Glutamatergic neuron (in vitro differentiated cells): ENCODE measurements at places on chromosomes 2 and 18.

DNA sequence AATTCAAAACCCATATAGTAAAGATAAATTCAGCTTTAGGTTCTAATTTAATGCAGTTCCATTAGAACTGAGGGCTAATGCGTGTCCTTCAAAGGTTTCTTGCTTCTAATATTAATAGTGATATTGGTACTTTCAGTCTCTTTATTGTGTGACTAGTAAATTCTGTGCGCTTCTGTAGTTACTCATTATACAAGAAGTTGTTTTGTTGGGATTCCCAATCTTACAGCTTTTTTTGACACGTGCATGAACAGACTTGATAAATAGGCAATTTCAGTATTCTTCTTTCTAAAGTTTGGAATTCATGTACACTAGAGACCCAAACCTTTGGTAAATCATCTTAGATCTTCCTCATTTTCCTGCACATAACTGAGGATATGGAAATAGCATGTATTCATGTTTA, 71.8 kb downstream of the HAUS1 start:
- DNase-seq, result no peak

DNA sequence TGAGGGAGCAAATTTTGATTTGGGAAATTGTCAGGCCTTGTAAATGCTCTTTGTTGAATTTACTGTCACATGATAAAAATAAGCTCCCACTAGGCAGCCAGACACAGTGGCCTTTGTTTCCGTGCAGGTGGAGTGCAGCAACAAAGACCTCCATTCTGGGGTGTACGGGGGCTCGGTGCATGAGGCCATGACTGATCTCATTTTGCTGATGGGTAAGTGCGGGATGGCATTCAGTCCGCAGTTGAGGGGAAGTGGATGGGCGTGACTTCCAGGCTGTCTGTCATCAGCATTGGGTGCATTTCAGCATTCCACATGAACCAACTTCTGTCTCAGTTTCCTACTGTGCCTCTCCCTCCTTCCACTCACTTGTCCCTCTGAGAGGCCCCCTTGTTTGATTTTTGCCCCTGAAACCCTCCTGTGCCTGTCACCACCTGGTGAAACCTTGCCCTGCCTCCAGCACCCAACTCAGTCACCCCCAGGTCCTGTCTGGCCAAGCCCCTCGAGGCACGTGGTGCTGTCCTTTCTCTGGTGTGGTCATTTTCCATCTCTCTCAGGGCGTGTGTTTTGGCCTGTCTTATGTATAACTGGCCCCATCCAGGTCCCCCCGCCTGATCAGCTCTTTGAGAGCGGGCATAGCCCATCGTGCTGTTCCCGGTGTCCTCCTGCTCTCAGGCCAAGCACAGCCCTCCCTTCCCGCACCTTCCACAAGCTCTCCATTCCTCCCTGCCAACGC, 16.3 kb downstream of the CNDP2 start:
- DNase-seq, result no peak

- no peak for DNase-seq
Measured at GRCh38 chr2:17786727-17787126, 29.5 kb upstream of the MSGN1 start.

GRCh38 chr18:48831113-48831759, 119.5 kb downstream of the SMAD7 start:
- DNase-seq, result peak; percentile 5

DNA sequence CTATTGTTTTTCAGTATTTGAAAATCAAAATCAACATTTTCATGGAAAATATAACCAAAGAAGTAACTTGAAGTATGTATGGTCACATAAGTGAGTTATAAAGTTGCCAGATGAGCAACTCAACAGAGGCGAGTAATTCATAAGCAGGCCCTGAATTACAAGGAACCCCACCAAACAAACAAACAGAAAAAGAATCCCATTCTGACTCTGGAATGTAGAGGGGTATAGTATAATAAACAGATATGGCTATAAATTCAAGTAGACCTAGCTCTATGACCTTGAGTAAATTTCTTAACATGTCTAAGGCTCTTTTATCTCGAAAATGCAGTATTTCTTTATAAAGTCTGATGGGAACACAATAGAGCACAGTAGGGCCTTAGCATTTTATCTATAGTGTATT, 4.7 kb upstream of the CDH2 start:
- no peak for DNase-seq

DNA sequence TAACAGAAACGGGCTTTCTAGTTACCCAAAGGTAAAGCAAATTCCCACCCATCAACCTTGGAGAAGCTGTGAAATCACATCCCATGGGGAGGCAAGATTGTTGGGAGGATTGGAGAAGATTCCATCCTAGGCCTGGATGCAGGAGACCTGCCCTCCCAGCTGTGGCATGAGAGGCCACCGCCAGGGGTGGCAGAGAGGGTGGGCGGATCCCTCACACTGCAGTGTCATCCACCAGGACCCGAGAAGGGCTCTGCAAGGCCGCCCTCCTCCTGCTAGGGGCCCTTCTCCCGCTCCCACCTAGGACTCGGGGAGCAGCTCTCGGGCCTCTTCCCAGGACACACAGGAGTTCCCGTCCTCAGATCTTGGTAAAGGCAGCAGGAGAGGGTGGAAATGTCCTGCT, 15.5 kb upstream of the ATG16L1 start:
- no peak for DNase-seq

- peak; percentile 6 for DNase-seq
Measured at GRCh38 chr18:48800876-48801727, 149.7 kb downstream of the SMAD7 start.

- no peak for DNase-seq
Measured at GRCh38 chr2:169137924-169138323, 68.6 kb downstream of the DHRS9 start.

DNA sequence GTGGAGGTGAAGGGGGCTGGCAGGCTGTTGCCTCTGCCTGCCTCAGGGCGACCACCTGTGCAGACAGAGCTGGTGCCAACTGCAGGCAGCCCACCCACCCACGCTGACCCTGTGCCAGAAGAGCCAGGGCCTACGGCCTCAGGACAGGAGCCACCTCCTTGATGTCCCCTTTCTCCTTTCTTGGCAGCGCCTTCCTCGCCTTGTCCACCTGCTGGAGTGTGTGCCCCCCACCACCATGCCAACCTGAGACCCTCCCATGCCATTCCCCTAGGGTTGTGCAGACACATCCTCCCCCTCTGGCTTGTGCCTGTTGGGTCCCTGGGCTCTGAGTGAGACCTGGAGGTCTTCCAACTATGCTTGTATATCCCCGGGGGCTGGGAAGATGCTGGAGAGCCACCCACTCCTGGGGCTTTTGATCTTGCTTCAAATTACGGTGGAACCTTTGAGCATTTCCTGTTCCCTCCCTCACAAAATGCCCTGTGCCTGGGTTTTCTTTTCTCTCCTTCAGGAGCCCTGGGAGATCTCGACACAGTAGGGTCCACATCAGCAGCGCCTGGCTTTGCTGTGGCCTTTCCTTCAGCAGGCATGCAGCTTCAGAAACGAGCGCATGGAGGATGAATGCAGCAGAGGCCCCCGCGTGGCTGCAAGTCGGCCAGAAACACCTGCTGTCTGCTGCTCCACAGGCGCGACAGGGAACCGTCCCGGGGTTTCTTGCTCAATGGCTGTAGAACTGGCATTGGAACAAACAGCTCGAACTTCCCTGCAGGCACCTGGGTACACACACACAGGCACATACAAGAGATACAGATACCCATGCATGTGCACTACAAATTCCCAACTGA, 65.9 kb upstream of the SH3RF3 start:
- peak; percentile 47 for DNase-seq

GRCh38 chr2:49582946-49583345, 428.6 kb upstream of the FSHR start:
- DNase-seq, result no peak
